ENCODE measurements at places on chromosomes 5 and 9. TPM values are rescaled to one million over a fixed set of nuclear protein-coding genes. Genes with fewer than 3 reads are reported as not detected.

DNA sequence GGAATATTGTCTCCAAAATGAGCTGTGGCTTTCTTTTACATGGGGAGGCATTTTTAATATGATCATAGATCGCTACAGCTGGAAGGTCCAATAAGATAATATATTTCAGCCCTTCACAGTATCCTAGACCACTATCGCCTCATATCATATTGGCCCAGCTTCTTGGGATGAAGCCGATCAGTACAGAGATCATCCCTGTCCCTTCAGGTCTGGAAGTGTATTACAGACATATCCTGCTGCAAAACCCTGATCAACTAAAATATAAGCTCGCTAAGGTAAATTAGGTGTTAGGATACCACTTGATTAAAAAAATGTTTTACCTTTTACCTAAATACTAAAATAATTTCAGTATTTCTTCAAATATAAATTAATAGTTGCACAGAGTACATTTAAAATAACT lies 41.7 kb downstream of the JAKMIP2 start:
- DNase-seq, result no peak

Gene CNTFR
- total RNA-seq, result 7.0 TPM

DNA sequence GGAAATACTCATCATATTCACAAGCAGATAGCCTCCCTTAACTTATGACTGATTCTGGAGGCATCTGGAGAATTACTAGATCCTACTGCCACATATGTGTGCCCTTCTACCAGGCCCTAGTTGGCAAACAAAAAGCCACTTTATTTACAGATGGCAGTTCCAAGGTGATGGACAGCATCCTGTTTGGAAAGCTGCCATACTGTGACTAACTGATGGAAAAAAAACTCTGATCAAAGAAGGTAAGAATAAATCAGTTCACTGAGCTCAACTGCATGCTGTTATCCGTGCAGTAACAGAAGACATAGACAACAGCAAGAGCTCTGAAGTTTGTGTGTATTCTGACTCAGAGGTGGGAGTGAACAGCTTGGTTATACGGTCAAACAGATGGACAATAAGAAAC lies 279.8 kb upstream of the POU5F2 start:
- no peak for DNase-seq

Gene CYLC2
- not detected for total RNA-seq

- no peak for DNase-seq
Observed at GRCh38 chr9:81851340-81851739, 76.9 kb upstream of the SPATA31D4 start.

Gene NUTM2G
- total RNA-seq, result not detected

DNA sequence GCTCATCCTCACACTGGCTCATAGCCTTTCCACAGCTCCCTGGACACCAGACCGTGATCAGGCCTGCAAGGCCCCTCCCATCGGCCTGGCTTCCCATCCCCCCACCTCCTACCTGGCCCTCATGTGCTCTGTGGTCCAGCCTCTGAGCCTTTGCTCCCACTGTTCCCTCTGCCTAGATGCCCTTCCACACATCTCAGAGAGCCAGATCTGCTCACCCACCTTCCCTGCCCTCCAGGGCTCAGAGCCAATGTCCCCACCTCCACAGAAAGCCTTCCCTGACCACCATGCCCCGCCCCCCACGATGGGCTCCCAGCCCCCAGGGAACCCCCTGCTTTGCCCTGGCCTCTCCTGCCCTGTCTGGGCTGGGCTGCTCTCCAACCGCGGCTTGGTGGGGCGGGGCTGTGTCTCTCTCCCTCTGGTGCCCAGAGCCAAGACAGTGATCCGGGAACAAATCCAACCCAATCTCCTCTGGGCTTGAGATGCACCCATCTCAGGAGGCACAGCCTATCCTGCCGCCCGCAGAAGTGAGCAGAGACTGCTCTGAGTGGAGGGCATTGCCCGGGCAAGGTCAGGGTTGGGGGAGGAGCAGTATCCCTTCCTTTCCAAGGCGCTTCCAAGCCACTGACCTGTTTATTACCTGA lies 1.6 kb downstream of the NINJ1 start:
- DNase-seq, result peak; percentile 81

Gene FOXI1
- not detected for total RNA-seq

DNA sequence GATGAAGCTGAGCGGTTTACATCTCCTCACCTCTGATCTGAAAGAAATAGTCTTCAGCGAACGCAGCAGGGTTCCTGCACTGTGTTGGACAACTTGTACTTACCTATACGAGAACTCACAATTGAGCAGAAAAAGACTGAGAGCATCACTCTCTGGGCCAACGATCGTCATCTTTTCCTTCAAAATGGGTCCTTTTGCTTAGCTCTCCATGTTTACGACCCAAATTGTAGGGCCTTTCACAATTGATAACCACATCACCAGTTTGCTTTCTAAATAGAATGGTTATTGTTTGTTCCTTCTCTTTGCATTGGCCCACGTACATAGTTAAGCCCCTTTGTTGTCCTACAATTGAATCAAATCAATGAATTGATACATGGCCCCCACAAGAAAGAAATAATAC lies 110.0 kb upstream of the DMRT1 start:
- no peak for DNase-seq

GRCh38 chr5:96288845-96289185 lies 144.2 kb downstream of the PCSK1 start:
- DNase-seq, result no peak

Gene ENHO
- total RNA-seq, result 0.74 TPM

GRCh38 chr9:3835393-3835792 lies 309.6 kb upstream of the RFX3 start:
- no peak for DNase-seq

DNA sequence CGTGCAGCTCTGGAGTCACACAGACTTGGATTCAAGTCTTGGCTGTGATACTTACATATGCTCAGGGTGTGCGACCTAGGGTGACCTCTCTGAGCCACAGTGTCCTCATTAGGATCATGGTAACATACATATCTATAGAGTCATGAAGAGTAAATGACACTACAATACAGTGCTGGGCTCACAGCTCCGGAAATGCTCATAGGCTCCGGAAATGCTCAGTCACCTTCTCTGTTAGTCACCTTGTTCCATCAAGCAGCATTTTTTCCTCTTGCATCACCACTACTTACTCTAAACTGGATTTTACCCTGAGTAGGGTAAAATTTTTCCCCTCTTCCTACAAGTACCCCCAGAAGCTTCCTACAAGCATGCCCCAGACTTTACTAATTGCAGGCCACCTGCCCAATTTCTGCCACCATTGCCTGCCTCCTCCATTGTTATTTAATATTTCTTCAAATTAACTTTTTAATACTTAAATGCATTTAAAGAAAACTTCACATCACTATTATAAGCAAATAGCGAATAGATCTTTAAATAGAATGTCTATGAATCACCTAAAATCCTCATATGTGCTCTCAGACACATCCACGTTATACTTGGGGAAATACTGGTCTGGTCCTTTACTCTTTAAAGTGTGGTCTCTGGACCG lies 147.6 kb upstream of the SPRY4 start:
- no peak for DNase-seq

GRCh38 chr9:109912082-109912582 lies 132.1 kb downstream of the PALM2AKAP2 start:
- DNase-seq, result no peak

- no peak for DNase-seq
Observed at GRCh38 chr9:78567693-78568092, 270.8 kb downstream of the PSAT1 start.

- no peak for DNase-seq
Observed at GRCh38 chr9:89376741-89377351, 58.5 kb downstream of the SECISBP2 start.
